ENCODE measurements at places on chromosomes 7 and 10. TPM values are rescaled to one million over a fixed set of nuclear protein-coding genes. Genes with fewer than 3 reads are reported as not detected.

DNA sequence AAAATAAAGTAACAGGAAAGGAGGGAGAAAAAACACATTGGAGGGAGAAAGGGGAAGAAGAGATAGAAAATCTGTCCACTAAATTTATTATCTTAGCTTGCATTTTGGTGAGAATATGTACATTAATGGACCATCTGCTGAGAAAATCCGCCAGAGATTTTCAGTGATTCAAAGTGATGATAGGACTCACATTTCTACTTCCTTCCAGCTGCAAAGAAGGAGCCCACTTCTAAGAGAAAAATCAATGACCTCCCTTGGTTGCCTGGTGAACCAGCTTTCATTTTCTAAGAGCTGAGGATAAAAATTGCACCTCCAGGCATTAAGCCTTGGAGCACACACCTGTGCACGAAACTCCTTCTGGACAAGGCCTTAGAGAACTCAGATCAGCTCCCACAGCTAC lies 404.3 kb downstream of the SFMBT2 start:
- no peak for DNase-seq

DNA sequence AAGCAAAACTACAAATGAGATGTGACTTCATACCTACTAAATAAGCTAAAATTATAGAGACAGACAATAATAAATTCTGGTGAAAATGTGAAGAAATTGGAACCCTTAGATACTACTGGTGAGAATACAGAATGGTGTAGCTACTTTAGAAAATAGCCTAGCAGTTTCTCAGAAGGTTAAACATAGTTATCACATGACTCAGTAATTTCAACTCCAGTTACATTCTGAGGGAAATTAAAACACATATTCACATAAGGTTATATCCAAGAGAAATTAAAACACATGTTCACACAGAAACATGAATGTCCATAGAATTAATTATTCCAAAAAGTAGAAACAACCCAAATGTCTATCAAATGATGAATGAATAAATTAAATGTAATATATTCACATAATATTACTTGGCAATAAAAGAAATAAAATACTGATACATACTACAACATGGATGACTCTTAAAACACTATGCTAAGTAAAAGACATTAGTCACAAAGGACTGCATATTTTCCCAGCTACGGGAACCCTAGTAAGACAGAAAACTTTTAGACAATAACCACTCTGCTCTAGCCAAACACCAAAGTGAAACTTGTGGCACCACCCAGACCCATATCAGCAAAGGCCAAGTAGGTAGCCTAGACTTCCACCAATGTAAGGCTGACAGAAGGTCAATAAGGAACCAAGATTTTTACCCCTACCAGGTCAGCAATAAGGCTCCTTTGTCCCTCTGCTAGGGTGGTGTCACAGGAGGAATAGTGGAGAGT lies 25.1 kb downstream of the SLC25A40 start:
- DNase-seq, result no peak

DNA sequence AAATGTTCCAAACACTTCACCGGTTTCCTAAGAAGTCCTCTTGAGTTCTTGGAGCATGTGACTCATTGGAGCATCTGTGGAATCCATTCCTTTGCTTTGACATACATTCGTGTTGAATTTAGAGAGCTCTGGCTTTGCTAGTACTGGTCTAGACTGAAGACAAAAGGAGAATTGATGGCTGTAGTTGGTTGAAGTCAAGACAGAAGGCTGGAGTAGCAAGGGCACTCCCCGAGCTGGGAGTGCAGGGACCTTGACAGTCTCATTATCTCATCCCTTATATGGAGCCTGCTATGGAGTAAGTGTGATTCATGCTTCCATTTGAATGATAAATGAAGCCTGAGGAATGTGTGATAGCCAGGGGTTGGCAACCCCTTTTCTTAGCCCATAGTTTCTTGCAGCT lies 1249.1 kb downstream of the TYW1 start:
- DNase-seq, result no peak

DNA sequence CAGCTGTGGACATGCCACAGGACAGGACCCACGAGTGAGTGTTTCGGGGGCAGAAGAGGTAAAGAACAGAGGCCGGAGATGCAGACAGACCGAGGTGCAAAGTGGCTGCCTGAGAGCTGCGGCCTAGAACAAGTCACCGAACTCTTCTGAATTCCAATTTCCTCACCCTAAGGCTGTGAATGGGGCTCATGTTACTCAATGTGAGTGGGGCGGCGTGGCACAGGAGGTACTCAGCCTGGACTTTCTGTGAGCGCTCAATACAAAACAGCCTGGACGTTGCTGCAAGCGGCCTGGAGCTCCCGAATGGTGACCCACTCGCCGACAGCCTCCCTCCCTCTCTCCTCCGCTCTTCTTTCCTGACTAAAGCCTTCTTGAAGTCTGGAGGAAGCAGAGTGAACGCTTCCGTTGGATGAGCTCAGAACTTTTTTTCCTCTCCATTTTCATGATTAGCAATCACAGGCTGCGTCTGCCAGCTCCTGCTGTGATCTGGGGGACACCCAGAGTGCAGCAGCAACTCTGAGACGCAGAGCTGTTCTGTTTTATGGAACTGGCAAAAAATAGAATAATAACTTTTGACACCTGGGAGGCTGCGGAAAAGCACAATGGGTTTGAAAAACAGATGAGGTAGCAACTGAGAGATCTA lies 108.5 kb downstream of the PTPRN2 start:
- no peak for DNase-seq

- no peak for DNase-seq
Measured at GRCh38 chr7:46755120-46756034, 826.5 kb downstream of the TNS3 start.

IL2RA gene
- total RNA-seq, result 471 TPM

- DNase-seq, result no peak
Measured at GRCh38 chr7:98232799-98233198, 19.2 kb downstream of the TECPR1 start.

HDAC9 gene
- not detected for total RNA-seq

GRCh38 chr7:2120251-2120660 lies 112.5 kb downstream of the MAD1L1 start:
- DNase-seq, result peak; percentile 54

- DNase-seq, result no peak
Measured at GRCh38 chr10:62414359-62414758, 40.2 kb downstream of the ZNF365 start.

GRCh38 chr10:31635009-31635408 lies 293.6 kb downstream of the ARHGAP12 start:
- DNase-seq, result no peak
